Activated CD8-positive, alpha-beta T cell treated with anti-CD3 and anti-CD28 coated beads, Interleukin-2, amount 10 ng/mL, durations not matched to agents 7 days and 5 days (primary cell): ENCODE measurements at places on chromosomes 4 and X.

- no peak for DNase-seq
These were observed 3.7 kb downstream of the PDE6B start for GRCh38 chr4:628821-629635.

DNA sequence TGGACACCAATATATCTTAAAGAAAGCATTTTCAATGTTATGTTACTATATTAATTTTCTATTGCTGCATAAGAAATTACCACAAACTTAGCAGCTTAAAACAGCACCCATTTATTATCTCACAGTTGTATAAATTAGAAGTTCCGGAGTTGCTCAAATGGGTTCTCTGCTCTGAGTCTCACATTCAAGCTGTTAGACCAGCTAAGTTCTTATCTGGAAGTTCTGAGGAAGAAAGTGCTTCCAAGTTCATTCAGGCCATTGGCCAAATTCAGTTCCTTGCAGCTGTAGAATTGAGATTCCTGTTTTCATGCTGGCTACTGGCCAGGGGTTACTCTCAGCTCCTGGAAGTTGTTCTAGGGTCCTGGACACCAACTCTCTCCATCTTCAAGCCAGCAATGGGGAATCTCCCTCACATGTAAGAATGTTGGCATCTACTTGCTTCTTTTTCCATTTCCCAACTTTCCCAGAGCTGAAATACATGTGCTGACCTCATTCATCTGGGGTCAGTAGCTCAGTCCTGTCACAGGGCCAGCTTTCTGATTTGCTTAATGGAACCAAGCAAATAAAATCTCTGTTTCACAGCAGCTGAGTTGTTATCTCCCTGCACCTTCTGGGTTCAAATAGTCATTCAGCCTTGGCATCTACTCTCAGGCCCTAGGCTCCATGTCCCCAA is 99.6 kb upstream of the INTU start:
- DNase-seq, result no peak

DNA sequence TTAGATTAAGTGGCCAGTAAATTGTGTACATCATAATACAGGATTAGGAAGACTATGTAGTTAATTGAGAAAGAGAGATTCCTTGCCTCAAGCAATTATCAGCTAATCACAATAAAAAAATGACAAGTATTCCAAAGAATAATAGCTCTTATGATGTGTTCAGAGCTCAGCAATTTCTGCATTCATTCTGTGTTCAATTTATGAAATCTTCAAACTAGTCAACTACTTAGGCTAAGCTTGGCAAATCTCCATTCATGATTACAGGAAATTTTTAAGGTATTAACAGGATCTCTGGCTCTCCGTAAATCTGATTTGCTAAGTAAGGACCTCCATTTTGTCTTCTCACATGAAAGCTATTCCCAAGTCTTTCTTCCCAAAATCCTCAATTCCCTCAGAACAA is 256.9 kb upstream of the TEX13A start:
- no peak for DNase-seq

- DNase-seq, result no peak
These were observed 85.1 kb downstream of the KIT start for GRCh38 chr4:54742636-54743399.

DNA sequence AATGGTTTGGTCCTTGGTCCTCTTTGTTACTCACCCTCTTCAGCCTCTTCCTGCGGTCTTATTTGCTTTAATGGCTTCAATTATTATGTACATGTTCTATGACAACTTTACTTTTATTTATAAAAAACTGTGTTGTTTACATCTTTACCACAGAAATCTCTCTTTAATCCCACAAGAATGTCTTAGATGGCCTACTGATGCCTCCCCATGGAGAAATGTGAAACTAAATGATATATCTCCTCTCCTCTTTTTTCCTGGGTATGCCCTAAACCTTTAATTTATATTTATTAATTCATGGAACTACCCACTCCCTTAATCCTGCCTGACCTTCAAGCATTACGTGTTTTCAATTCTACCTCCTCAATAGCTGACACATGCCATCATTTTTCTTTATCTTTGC is 573.2 kb downstream of the CENPC start:
- DNase-seq, result no peak

- no peak for DNase-seq
These were observed at the start of gene BMP3 for GRCh38 chr4:81030061-81030980. BMP3 (plus strand) TSS chr4:81030708; CDS start chr4:81031285, 577 bp downstream.

GRCh38 chrX:142251680-142252079 is 46.6 kb upstream of the MAGEC2 start:
- DNase-seq, result no peak

DNA sequence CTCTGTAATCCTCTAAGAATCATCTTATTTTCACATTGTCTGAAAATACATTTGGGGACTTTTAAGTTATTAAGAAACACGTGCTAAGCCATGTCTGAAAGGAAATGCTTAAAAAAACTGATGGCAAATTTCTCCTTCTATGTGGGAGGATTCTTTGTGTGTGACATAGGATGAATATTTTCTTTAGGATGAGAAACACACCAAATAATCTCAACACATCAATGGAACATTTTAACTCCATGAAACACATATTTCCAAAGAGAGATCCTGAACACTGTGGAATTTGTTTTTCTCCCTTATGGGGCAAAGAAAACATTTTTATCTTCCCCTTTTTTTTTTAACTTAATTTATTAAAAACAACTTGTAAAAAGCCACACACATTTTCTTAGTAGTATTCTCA is 153.8 kb upstream of the ANKRD50 start:
- DNase-seq, result no peak

- DNase-seq, result no peak
These were observed 10.3 kb upstream of the LSM6 start for GRCh38 chr4:146165221-146165620.

DNA sequence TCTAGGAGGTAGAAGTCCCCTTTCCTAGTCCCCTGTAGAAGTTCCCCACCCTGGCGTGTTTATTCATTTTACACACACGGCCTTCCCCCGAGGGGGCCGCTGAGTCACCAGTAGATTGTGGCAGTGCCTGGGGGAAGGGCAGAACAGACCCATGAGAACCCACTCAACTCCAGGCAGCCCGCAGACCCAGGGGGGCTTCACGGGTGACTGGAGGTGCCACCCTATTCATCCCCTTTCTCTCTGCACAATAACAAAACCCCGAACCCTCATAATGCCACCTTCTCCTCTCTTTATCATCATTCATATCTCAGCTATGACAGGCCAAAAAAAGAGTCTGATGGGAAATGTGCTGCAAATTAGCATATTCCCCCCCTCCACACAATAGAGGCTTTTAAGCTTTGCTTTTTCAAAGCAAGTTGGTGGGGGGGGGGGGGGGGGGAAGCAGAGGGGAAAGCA is 20.4 kb upstream of the GPM6B start:
- no peak for DNase-seq

DNA sequence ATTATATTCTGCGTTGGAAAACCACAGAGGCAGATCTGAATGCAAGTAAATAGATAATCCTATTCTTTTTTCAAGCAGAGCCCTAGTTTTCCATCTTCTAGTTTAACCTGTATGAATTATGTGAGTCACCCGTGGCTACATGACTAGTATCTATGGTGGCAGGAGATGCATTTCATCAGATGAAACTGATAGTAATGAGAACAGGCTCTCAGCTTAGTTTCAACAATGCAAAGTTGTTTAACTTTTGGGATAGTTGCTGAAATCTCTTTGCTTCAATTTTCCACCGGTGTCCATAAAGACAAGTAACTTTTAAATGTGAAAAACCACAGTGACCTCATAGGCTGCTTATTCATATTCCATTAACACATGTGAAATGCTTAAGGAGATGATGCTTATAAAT is 1317.4 kb upstream of the TENM3 start:
- no peak for DNase-seq

DNA sequence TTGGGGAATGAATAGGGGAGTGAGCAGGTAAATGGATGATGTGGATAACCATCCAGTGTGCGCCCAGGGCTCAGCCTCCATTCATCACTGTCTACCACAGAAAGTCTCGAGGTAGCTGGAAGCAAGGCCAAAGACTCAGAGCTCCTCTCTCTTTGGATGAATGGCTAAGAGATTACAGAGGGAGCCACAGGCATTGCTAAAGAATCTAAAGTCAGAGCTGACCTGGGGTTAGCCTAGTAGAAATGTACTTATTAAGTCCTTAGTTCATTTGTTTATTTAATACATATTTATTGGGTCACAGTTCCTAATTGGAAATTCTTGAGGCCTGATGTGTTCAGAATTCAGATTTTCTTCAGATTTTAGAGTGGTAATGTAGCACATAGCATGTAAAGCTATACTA is 88.7 kb upstream of the HPF1 start:
- no peak for DNase-seq

- no peak for DNase-seq
These were observed 113.0 kb downstream of the NHS start for GRCh38 chrX:17488036-17488435.

DNA sequence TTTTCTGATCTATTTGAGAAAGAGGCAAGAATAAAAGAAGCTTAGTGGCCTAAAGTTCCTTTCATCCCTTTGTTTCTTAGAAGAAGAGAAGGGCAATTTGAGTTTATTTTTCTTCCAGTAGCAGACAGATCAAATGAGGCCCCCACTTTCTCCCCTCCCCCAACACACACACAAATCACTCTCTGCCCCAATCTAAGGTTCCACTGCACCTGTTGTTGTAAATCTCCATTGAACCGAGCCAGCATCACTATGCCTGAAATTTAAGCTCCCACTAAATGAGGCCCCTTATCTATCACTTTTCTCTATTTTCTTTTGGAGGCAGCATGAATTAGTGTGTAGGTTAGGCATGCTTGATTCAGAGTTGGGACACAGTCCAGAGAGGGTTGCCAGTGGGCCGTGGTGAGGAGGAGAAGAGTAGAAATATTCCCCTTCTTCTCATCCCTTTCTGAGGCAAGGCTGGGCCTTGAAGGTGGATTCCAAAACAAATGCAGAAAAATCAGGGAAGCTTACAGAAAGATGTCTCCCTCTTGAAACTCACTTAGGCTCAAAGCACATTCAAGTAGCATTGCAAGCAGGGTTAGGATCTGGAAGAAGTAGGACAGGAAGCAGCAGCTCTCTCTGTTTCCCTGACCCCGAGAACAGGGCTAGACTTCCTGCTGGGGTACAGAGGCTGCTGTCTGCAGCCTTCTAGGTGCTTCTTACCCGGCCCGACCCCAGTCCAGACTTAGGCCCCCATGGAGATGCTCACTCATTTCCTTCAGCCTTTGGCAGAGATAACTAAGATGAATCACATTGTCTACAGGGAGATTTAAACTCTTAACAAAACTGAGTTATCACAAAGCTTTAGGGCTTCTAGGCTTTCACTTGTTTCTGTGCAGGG is 70.7 kb downstream of the RASL11B start:
- DNase-seq, result no peak

GRCh38 chr4:180539284-180539683 is 1703.9 kb upstream of the TENM3 start:
- no peak for DNase-seq

DNA sequence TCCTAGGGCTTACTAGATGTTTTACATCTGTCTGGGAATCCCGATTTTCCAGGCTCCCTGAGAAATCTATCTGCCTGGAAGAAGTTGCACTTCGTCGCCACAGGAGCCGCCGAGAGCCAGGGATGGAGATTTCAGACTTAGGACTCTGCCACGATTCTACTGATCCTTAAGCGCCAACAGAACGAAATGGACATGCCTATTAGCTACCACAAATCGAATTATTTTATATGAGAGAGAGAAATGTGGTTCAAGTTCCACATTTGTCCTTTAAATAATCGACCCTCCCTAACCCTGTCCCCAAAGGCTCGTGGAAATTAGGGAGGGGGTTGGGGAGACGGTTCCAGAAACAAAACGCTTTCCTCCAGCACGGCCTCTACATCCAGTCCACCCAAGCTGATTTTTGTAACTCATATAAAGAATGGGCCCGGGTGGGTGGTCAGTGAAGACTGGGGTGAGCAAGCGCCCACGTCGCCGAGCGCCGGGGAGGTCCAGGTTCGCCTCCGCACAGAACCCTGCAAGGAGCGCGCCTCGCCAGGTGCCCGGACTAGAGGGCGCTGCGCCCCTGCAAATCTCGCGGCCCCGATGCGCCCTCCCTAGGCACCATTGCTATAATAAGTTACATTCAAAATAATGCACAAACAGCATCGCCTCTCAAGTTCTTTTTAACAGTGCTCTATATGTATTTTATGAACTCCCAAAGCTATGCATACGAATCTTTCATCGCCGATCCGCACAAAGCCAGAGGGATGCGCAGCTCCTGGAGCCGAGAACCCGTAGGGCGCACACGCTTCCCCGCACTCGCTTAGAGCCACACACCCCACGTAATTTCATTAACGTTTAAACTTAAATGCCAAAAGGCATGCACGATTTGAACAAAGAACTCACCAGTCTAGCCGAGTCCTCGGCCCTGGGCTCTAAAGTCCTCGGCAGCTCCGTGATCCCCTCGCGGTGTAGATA is 2.1 kb upstream of the FAT1 start:
- no peak for DNase-seq

DNA sequence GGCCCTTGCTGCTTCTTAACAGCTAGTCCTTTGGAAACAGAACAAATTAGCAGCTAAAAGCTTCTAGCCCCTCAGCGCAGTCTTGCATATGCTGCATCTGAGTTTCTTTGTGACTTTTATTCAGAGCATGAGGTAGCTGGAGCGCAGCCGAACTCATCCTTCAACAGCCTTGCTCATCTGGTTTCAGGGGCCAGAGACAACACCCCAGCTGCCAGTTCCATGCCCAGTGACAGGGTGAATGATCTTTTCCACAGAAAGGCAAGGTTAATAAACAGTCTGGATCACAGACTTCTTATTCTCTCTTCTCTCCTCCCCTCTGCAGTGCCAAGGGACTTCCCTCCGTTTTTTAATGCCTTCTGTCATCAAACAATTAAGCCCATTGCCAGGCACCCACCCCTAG is 216.6 kb upstream of the INTU start:
- no peak for DNase-seq

DNA sequence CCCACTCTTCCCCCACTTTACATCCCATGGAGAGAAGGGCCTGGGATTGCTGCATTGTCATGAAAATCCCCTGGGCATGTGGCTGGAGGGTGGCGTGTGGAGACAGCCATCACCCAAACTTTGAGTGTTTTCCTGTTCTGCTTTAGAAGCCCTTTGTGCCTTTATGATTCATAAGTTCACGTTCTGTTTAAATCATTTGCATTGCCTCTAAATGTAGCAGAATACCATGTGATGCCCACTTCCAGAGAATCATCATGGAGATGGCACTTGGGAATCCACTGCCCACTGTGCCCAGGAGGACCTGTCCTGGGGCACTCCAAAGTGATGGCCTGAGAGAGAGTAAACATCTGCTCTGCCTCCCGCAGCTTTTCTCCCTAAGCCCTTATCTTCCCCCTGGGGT is 52.8 kb downstream of the MED28 start:
- DNase-seq, result no peak

GRCh38 chrX:53992589-53992988 is 51.7 kb downstream of the PHF8 start:
- no peak for DNase-seq

- no peak for DNase-seq
These were observed 1961.5 kb upstream of the TENM3 start for GRCh38 chr4:180281724-180282123.

- no peak for DNase-seq
These were observed 4.4 kb downstream of the GNPDA2 start for GRCh38 chr4:44722001-44722400.
